Activated CD4-positive, alpha-beta T cell treated with anti-CD3 and anti-CD28 coated beads, Interleukin-2, amount 50 U/mL, for 1 hour (primary cell): ENCODE measurements at places on chromosomes 7 and 10.

DNA sequence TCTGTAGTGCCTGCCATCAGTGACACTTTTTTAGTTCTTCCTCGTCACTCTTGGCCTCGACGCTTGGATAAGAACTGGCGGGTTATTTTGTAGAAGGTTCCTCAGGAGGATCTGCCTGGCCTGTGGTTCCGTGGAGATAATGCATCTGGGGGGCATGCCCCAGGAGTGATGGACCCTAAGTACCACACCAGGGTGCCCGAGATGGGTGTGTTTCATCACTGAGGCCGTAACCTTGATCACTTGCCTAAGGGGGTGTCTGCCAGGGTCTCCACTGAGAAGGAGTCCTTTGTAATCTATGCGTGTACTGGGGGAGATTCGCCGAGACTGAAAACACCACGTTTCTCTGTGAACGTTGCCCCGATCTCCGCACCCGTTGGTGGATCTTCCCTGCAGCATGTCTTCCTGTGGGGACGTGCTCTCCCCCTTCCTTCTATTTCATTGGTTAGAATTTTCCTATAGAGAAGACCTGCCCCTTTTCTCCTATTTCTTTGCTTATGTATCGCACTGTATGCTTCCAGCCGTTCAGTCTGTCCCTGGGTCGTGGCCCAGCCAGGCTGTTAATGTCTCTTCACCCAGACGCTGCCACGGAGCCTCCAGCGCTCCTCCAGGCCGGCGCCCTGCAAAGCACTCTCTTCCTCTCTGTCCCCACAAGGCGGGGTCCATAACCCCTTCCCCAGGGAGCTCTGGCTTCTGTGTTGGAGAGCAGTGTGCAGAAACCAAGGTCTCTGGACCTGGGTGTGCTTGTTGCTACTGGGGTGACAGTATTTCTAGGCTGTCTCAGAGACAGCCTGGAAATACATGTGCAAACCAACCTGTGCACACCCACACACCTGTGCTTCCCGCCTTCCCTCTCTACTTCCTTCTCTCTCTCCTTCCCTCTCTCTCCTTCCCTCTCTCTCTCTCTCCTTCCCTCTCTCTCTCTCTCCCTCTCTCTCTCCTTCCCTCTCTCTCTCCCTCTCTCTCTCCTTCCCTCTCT is 14.4 kb upstream of the DPYSL4 start:
- DNase-seq: no peak

DNA sequence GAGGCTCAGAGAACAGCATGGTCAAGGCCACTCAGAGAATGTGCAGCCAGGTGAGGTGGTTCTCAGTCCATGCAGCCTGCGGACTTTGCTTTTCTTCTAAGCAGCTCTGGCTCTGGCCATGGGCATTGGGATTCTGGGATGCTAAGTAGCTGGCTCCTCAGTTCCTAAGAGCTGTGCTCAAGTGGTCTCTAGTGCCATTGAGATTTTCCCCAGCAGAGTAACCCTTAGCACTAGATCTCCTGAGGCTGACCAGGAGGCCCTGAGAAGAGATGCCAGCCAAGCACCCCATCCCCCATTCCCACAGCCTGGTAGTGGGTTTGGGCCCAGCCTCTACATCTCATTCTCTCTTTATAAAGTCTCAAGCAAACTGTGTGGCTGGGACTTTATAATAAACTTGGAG is 77.1 kb downstream of the KCNMA1 start:
- no peak for DNase-seq

DNA sequence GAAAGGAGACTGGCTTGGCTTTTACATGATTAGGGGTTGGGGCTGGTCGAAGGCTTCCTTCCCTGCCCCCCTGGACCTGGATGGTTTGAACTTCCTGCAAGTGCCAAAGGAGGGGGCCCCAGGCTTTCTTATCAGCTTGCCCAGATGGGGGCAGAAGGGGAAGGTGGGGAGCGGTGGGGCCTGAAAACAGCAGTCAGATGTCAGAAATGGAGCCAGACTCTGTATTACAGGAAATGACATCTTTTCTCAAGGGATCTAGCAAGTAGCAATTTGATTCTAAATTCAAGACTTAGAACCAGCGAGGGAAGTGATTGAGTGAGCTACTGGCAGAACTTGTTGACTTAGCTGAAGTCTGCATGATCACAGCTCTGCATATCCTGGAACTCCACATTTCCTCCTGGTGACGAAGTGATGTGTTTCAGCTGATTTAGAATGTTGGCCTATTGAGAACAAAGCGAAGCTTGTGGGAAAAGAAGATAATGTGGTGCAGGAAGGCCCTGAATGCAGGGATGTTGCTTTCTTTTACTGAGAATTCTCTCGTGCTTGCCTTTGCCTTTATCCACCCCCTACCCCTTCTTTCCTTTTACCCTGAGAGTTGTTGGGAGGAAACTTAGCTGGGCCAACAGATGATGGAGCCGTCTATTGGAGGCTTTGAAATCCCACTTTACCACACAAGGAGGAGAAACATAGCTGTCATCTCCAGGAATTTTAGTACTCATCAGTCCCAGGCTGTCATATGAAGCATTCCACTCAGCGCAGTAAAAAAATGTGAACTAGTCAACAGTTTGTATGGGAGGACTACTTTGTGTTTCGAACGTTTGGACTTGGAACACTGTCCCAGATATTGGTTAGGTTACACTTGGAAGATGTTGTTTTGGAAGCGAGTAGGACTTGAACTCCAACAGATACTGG is 43.2 kb downstream of the CCNY start:
- DNase-seq: no peak

GRCh38 chr10:27819781-27820531 is 74.3 kb upstream of the MKX start:
- DNase-seq: no peak

DNA sequence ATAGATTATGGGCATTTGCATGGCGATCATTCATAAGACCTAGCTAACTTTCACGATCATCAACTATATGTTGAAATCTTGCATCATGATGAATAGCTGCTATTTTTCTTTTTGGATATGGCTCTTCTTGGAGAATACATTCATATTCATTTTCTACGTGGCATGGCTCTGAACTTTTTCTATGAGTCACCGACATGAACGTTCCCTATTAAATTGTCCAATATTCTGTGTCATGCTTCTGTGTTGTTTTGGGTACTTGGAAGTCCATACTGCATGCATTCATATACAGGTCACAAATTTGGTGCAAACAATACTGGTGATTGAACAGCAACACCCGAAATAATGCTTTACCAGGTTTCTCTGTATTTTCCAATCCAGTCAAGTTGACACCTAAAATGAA is 37.9 kb upstream of the ANKRD1 start:
- no peak for DNase-seq

GRCh38 chr10:131446171-131446570 is 134.7 kb upstream of the TCERG1L start:
- no peak for DNase-seq

DNA sequence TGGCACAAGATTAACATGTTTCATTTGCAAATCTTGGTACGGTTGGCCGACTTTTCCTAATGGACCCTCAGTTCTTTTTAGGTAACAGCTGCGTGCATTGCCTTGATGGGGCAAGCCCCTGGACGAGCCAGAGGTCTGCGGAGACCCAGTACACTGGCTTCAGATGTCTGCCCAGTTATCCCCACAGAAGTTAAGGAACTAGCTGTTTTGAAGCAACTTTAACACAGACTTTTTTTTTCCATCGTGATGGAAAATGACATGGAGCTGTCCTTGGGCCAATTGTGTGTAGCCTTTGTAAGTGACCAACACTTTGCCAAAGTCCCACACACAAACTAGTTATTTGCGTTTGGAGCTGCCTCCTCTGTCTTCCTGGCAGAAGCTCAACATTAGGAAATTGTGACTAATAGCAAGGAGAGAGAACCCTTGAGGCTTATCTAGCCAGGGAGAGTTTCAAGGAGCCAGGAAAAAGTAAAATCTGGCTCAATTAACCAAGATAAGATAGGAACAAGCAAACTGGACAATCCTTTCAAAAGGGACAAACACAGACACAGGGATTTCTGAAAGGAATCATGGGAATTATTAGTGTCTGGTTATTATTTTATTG is 99.6 kb upstream of the BMPER start:
- no peak for DNase-seq

DNA sequence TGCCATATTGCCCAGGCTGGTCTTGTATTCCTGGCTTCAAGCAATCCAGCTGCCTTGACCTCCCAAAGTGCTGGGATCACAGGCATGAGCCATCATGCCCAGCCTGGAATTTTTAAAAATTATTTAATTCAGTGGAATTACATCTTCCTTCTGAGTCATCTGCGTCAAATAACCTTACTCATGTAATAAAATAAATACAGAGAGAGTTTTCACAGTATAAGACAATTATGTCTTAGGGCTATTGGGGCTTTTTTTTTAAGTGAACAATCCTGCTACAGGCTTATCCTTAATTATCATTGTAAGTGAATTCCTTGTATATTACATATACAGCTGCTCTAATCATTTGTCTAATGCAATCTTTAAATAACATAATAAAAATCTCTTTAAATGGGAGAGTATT is 108.3 kb downstream of the MAPK8 start:
- no peak for DNase-seq

DNA sequence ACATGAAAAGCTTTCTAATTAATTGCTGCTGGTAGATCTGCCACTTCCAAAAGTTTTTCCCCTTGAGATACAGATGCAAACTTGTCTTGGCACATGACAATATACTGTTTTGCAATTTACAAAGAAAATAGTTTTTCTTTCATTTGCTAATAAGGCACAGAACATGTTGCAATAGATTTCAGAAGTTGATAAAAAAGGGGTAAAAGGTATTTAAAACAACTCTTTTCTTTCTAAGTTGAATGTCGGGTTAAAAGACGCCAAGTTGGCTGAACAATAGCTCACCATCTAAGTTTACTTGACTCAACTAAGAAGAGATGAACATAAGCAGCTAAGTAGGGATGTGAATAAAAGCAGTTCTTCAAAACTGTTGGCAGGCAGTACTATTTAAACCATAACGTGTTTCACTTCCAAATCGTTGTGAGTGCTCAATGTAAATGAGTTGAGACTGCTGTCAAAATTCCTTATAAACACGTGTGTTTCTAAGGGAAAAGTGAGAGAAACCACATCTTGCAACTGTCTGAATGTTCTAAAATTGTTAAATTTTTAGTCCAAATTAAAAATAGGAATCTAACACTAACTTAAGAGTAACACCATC is 14.5 kb upstream of the THSD7A start:
- no peak for DNase-seq

DNA sequence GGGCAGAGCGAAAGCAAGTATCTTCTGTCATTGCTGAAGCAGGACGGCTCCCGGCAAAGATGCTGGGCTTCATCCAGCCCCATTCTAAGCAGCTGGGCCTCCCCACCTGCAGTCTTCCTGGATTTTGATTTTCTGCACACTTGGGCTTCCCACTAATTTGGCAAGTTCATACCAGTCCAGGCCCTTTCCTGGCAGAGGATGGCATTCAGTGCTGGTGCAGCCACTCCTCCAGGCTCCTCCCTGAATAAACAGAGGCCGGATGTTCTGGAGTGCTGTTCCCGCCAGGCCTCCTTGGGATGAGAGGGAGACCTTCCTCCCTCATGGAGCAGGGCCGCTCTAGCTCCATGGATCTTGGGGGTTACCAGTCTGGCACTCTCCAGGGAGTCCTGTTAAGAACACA is 3.4 kb downstream of the BAG3 start:
- DNase-seq: no peak

GRCh38 chr7:155454183-155455112 is 3.5 kb upstream of the EN2 start:
- no peak for DNase-seq
